ENCODE measurements at places on chromosomes 5 and 9.

DNA sequence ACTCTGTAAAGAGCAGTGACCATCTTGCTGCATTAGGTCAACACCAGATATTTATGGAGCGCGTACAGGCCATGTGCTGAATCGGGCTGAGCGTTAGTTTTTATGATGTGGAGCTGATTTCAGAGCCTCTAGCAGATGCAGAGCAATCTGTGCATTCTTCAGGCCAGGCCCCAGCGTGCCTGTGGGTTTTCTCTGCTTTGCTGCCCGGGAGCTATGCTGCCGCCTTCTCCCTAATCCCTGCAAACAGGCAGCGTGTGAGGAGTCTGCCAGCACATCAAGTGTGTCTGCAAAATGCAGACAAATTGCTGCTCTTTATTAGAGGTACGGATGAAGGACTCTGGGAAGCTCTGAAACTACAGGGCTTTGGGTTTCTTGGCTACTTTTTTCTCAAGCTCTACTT lies 170.0 kb downstream of the NTRK2 start:
- DNase-seq = no peak

DNA sequence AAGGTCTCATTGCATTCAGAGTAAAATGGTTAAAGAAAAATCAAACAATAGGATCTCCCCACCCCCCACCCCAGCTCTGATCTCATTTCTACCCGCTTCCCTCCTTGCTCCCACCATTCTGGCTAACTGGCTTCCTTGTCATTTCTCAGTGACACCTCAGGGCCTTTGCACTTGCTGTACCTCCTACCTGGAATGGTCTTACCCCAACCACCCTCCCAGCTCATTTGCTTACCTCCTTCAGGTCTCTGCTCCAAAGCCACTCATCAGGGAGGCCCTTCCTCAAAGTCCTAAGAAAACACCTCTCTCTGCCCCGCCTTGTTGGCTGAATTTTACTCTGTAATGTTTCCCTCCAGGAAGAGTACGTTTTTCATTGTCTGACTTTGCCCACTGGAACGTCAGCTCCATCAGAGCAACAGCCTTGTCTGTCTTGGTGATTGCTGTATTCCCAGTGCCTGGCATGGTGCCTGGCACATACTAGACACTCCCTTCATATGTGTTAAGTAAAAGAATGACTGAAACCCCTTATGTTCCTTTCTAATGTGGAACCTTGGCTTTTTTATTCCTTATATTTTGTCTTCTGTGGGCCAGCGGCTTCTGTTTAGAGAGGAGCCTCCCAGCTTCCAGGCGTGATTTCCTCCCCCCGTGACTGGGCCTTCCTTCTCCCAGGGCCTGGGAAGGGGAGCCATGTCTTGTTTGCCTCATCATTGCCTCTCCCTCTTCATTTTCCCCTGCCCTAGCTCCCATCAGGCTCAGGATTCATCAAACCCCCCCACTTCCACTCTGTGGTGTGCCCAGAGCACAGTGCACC lies 26.9 kb downstream of the NEURL1B start:
- DNase-seq = no peak

DNA sequence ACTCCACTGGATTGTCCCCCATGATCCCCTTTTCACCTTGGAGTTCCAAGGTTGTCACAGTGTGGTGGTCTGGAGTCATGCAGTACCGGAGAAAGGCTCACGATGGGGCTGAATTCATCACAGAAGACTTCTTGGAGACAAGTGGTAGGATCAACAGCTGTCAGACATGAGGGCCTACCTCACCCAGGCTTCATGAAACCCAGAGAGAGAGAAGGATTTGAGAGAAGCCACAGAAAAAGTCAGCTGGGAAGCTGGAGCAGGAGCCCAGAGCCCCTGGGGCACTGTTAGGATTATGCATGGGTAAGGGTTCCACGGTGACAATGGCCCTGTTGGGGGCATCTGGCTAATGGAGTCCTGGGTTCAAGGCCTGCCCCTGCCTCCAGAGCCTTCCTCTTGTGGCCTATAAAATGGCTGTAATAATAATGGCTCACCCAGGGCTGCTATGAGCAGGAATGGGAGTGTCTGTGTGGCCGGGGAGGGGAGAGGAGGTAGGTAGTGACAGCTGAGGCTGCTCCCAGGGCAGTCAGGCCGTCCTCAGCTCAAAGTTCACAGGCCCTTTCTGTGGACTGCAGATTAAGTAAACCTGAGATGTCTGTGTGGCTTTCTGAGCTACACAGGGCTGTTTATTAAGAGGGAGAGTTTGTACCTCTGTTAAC lies 910 bp downstream of the TRIM14 start:
- DNase-seq = no peak

DNA sequence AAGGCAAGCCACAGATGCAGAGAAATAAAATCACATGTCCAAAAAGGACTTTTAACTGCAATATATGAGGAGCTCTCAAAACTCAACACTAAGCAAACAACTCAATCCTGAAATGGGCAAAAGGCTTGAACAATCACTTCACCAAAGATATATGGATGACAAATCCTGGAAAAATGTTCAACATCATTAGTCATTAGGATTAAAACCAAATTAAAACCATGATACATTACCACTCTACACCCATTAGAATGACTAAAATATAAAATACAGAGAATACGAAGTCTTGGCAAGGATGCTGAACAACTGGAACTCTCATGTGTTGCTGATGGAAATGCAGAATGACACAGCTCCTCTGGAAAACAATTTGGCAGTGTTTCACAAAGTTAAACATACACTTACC lies 277.4 kb downstream of the TLE1 start:
- DNase-seq = no peak

DNA sequence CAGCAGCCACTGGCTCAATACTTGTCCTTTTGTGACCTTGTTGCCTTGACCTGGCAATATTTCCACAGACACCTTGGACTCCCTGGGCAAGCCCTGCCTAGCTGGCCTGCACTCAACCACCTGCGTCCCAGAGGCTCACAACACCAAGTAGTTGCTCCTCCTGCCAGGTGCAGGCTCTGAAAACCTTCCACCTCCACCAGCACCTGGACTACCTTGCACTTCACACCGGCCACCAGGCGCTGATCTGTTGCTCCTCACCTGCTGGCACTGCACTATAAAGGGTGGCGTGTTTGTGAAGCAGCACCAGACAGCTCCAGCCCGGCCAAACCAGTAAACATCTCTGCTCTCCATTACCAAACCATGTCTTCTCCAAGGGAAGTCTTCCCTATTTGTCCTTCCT lies 997.7 kb downstream of the PTPRD start:
- DNase-seq = no peak

GRCh38 chr9:98087420-98088354 lies 31.2 kb downstream of the NANS start:
- no peak for DNase-seq

DNA sequence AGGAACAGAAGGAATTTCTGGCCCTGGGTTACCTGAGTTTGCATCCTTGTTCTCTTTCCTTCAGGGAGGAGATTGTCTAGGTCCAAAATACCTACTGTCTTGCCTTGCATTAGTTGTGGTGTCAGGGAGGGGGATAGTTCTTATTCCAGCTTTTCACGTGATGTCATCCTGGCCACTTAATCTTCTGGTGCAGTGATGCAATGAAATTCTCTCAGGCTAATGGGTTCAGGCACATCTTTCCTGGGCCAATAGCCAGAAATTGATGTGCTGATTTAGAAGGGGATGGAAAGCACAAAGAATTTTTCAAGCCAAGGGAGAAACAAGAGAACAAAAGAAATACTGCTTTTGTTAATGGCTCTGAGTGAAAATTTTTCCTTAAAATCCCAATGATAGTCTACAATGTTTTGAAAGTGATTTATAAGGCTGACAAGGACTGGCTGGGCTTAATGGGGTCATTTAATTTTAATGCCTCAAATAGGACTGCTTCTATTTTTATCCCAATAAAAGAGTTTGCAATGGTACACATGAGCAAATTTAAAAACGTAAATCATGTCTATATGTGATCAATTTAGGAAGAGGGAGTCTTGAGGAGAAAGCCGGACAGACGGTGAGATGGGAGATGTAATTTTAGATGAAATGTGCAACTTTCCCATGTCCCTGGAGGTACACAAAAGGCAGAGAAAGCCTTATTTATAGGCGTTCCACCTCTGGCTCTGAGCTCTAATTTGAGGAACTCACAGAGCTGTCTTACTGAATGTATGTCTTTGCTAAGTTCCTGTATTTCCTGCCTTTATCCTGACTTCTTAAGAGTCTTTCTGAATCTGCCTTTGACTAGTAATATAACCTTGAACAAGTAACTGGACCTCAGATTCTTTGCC lies 89.3 kb upstream of the SV2C start:
- DNase-seq = no peak

GRCh38 chr5:176144508-176144907 lies 93.7 kb upstream of the SIMC1 start:
- DNase-seq = no peak

DNA sequence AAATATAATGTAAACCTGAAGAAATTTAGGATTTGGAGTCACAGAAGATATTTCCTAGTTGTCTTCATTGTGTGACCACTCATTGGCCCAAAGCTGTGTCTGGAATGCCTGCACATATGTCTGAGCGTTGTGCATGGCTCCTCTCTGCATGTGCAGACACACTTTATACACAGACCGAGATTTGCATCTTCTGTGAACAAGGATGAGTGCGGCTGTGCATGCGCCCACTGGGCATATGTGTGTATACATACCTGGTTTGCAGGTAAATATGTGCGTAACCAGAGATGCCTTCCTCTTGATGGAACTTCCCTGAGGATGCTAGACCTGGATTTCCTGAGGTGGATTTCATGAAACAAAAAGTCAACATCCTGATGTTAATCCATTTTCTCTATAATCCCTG lies 19.1 kb downstream of the PHF2 start:
- no peak for DNase-seq

DNA sequence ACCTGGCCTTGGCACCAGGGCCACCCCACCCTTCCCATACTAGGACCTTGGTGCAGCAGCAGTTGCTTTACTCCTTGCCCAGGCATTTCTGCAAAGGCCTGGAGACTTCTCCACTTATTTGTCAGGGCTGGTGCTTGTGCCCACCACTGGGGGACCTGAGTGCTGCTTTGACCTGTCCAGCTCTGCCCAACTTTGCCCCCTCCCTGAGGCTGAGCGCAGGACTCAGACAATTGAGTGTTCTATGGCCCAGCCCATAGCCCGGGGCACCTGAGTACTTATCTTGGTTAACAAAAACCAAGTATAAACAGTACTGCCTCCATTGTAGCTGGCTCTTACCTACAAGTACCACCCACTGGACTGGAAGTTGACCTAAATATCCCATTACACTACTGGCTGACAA lies 406.1 kb upstream of the CHD1 start:
- DNase-seq = no peak

DNA sequence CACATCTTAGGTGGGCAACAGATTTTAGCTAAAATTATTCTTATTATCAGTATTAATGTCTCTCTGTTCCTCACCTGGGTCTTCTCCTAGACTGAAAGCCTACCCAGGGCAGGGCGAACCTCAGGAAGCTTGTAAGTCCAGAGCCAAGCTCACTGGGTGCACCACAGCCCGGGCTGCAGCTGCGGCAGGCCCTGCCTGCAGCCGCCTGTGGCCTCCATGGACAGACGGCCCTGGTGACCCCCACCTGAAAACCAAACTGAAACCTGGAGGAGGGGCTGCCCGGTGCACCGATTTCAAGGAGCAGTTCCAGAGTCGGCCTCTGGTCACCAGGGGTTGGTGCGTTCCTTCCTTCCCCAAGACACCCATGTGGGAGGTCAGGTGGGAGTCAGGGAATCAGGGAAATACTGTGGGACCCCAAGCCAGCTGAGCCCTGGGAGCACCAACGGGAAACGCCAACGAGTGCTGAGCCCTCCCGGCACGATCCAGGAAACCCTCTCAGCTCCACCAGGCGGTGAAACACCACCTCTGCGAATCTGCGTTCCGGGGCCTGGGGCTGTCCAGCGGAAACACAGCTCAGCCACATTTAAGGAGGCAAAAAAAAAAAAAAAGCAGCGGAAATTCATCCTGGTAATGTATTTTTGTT lies 68.6 kb upstream of the PPP1R26 start:
- no peak for DNase-seq
